Stimulated activated CD8-positive, alpha-beta memory T cell treated with anti-CD3 and anti-CD28 coated beads, Interleukin-7, amount 100 ng/mL, for 1 hour (primary cell): ENCODE measurements at places on chromosomes 6 and 20.

- DNase-seq = no peak
Observed at GRCh38 chr6:168919470-168920179, 334.0 kb downstream of the THBS2 start.

- DNase-seq = no peak
Observed at GRCh38 chr6:56115715-56116114, 131.7 kb downstream of the COL21A1 start.

DNA sequence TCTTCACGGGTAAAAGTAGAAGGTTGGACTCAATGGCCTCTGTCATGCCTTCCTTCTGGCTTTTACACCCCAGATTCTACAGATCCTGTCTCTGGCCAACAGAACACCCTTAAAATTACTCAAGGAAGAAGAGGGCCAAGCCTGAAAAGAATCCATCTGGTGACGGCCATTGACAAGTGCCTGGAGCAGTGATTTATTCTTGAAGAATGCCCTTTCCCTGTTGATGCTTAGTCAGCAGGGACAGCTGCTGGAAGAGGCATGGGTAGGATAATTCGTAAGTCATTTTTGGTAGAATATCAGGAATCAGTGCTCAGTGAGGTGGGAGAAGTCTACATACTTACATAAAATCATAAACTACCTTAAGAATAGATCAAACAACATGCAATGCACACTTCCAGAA, 397.9 kb downstream of the SAMD5 start:
- DNase-seq = no peak

DNA sequence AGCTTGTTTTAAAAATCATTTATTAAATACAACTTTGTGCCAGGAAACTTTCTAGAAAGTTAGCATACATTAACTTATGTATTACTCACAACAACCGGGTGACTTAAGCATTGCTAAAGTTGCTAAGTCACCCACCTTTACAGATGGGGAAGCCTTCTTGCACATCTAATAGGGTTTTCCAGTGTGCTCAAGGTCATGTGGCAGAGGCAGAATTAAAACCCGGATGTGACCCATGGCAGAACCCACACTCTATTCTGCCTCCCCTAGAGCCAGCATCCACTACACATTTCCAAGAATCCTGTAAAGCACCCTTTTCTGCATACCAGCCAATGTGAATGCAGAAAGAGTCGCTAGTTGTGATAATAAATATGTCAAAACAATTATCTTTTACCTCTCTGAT, 13.4 kb downstream of the LINC00237 start:
- DNase-seq = no peak

GRCh38 chr6:48535582-48536009, 424.6 kb upstream of the PTCHD4 start:
- DNase-seq = no peak
